ENCODE measurements at places on chromosomes 1 and 21.

- no peak for DNase-seq
These were observed 252.4 kb upstream of the KAZN start for GRCh38 chr1:14345946-14346550.

- no peak for DNase-seq
These were observed 2.2 kb upstream of the FYB2 start for GRCh38 chr1:56821462-56821797.

- peak; percentile 53 for DNase-seq
These were observed at the start of gene TRABD2B for GRCh38 chr1:47997289-47998200. TSS of gene TRABD2B (minus strand) at chr1:47997385.

GRCh38 chr1:101205457-101205856, 31.4 kb upstream of the S1PR1 start:
- no peak for DNase-seq

DNA sequence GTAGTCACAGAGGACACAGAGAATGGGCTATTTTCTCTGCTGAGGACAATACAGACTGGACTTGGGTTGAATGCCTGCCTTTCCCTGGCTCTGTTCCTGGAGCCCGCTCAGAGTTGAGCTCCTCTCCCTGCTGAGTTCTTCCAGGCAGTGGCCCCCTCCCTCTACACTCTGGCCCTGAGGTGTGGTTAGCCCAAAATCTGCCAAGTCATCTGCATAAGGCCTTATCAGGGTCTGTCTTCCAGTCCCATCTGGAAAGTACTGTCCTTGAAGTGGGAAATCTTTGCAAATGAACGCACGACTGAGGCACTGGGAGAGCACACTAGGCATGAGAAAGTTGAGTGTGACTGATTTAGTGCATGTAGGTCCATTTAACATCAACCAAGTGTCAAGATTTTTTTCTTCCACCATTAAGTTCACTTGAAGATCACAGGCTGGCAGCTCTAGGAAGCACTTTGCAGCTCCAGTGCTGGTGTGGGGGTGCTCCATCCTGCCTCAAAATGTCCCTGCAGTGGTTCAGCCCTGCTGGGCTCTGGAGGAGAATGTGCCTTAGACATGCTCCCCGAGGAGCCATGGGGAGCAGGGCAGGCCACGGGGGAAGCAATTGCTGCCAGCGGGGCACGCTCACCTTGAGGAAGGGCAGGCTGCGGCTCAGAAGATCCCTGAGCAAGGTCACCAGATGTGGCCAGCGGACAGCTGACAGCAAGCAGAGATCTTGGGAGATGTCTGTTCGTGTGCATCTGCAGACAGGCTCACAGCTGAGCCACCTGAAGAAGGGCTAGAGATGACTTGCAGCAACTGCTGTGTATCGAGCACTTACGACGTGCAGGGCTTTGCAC, 41.5 kb downstream of the IER5 start:
- peak; percentile 71 for DNase-seq

DNA sequence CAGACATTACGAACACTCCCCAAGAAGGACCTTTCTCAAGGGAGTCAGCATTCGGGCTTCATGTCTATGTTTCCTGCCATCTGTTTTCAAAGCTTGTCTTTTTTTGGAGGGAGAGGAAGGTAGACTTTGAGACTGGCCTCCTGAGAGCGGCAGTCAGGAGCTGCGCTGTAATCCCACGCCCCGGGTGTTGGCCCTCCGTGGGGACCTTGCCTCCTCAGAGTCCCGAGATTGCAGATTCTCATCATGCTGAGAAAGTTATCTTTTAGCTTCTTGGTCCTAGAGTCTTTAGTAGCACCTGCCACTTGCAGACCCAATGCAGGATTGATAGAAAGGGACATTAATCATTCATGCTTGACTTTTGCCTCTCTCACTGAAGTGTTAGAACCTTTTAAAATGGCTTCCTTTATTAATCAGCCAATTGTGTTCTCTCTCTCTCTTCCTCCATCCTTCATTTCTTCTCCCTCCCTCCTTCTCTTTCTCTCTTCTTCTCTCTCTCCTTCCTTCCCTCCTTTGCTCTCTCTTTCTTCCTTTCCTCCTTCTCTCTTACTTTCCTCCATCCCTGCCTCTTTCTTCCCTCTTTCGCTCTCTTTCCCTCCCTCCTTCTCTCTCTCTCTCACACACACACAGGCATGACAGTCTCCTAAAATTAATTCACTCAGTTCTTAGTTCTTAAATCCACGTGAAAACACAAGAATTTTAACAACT, 25.2 kb upstream of the GNPAT start:
- DNase-seq: no peak

DNA sequence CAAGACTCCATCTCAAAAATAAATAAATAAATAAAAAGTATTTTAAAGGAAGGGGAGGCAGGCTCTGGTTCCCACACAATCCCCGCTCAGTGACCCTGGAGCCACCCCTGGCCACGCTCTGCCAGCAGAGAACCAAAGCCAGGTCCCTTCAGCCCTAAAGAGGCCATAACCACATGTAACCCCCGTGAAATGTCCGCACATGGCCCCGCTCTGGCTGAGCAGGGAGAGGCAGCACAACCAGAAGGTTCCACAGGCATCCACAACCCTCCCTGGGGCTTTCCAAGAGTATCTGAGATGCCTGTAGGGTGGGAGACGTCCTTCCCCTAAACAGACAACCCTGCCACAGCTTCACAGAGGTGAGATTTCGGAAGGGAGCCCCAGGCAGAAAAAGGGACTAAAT, 1.4 kb upstream of the ARF1 start:
- no peak for DNase-seq

DNA sequence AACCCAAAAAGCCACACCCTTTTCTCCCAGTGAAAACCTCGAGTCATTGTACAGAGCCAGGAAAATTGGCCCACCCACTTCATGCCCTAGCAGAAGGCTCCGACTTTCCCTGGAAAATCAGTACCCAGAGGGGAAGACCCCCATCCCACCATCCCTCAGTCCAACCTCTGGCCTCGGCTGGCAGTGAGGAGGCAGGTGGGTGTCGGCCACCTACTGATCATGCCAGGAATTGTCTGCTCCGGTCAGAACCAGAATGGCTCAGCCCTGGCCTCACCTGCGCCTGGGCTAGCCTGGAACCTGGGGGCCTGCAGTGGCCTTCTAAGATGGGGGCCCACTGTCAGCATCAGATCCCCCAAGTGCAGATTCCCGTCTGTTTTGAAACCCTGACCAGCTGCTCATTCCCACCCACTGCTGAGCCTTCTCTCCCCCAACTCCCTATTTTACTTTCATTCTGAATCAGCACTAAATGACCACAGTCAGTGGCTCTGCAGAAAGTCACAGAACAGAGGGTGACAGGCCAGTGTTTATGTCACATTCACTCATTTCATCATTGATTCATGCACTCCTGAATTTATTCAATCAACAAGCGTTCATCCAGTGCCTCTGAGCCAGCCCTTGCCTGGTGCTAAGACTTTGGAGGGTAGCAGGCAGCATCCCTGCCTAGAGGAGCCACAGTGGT, 3.0 kb upstream of the S100A9 start:
- no peak for DNase-seq

DNA sequence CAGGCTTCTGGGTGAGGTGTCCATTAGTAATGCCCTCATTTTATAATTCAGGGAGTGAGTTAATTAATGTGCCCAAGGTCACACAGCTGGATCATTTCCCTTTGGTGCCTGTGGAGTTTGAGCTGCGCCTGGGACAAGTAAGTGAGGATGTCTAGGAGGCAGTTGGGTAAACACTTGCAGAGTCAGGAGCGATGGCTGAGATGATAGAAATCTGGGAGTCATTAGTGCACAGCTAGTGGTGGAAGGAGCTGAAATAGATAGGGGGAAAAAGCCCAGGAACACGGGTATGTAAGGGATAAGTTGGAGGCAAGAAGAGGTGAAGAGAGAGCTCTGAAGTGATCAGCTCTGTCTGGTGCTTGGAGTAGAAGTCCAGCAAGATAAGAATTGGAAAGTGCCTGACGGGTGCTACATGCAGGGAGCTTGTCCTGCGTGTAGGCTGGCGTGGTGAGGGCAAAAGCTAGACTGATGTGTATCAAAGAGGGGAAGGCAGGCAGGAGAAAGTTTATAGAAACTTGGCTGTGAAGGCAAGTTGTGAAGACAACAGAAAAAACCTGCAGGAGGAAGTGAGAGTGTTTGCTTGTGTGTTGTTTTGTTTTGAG, 1.7 kb upstream of the SCAF4 start:
- DNase-seq: peak; percentile 60

DNA sequence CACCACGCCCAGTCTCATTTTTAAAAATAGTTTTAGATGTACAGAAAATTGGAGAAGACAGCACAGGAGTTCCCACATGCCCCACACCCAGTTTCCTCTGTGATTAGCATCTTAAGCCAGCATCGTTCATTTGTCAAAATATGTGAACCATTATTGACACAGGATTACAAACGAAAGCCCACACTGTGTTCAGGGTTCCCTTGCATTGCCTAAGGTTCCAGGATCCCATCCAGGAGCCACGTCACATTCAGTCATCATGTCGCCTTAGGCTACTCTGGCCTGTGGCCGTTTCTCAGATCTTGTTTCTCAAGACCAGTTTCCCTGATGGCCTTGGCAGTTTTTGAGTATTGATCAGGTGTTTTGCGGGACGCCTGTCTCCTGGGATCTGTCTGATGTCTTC, 34.7 kb upstream of the TNFRSF1B start:
- DNase-seq: no peak

- no peak for DNase-seq
These were observed 27.8 kb upstream of the CTTNBP2NL start for GRCh38 chr1:112368198-112368597.

DNA sequence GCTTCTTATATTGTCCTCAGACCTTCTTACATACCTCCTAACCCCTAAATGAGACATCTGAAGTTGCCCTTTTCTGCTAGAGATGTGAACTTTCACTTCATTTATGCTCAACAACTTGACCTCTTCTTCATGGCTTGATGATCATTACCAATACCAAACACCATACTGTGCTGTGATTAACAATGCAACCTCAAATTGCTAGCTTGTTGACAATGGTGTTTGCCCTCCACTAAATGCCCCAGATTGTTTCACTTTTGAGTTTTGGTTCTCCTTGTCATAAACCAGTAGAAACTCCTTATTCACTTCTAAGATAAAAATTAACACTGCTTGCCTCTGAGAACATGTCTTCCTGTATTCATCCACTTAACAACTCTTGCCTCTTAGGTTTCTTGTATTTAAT, 5.6 kb downstream of the JAK1 start:
- DNase-seq: peak; percentile 25

GRCh38 chr1:47608296-47608875, 170.5 kb downstream of the FOXD2 start:
- no peak for DNase-seq

DNA sequence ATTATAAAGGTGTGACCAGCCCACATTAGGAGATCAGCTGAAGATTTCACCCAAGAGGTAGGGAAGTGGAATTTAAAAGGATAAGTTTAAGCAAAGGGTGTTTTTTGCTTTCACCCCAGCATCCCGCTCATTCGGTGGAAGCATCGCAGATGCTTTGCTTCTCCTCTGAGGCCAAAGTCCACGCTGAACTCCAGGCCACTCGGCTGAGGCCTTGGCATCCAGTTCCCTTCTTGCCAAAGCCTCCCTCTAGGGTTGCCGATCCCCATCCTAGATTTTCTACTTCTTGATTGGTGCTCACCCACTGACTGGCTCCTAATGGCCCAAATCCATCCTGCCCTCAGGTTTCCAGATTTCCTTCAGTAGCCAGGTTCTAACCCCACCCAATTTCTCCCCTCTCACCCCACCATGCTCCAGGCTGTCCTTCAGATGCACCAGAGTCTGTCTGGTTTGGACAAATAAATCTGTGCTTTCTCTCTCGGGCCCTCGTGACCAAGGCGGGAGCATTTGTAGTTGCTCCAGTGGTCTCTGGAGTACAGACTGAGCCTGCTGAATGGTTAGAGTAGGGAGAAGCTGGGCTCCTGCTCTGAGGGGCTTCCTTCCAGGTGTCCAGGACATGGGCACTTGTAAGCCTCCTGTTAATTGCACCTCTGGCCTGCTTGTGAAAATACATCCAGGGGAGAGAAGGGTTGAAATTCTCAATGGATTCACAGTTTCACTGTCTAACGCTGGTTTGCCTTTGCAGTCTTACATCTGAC, 193.2 kb downstream of the C1orf94 start:
- DNase-seq: no peak

- no peak for DNase-seq
These were observed 16.4 kb downstream of the ZBTB21 start for GRCh38 chr21:41993744-41994143.

GRCh38 chr1:101566883-101567538, 330.2 kb downstream of the S1PR1 start:
- DNase-seq: no peak

- DNase-seq: no peak
These were observed 25.5 kb upstream of the CFAP126 start for GRCh38 chr1:161393151-161393550.

DNA sequence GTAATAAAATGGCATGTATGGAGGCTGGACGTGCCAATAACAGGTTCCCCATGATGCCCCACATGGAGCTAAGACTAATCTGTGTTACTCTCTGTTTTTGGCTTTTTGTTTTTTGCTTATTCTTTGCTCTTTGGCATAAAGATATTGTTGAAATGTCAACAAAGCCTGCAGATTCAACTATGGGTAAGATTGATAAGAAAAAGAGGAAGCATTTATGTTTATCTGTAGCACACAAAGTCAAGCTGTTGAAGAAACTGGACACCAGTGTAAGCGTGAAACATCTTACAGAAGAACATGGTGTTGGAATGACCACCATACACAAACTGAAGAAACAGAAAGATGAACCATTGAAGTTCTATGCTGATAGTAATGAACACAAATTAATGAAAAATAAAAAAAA, 402.7 kb downstream of the LTN1 start:
- DNase-seq: no peak

DNA sequence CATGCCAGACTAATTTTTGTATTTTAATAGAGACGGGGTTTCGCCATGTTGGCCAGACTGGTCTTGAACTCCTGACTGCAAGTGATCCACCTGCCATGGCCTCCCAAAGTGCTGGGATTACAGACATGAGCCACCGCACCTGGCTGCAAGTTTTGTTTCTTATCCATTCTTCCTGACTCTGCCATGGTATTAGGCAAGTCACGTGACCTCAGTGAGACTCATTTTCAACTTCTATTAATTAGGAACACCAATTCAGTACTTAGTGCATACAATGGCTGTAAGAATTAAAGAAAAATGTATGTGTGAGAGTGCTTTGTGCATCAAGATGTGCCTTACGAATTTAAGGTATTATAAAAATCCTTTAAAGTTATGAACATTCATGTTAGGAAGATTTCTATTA, 111.2 kb downstream of the CACNA1E start:
- no peak for DNase-seq

Data from NAMALWA (cell line).